GM23338 (cell line): ENCODE measurements at places on chromosomes 4 and X. TPM values are rescaled to one million over a fixed set of nuclear protein-coding genes. Genes with fewer than 3 reads are reported as not detected.

DNA sequence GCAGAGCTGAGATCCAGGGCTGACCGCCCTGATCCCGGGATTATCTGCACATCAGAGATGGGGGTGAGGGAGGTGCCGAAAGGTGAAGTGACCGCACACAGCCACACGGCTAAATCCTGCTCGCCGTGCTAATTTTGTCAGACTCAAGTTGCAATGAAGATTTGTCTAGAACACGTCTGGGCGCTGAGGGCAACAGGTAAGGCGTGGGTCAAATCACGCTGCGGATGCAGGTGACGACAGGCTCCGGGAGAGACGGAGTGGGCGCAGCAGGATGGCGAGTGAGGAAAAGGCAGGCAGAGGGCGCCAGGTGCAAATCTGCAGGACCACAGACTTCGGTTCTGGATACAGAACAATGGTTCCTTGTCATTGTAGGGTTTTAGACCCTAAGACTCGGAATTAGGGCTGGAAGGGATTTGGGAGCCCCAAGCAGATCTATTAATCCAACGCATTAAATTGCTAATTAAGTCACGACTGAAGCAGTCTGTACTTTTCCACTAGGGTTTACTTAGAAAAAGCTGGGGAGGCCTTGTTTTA is 1.9 kb upstream of the TBC1D14 start:
- peak; percentile 78 for DNase-seq

TMEM271 gene
- total RNA-seq, result 0.62 TPM in 1 of 2 replicates, not detected in the other

GRCh38 chr4:174189392-174190015 is 94.0 kb downstream of the FBXO8 start:
- no peak for DNase-seq

CT45A2 gene
- total RNA-seq, result not detected in 2 replicates

DNA sequence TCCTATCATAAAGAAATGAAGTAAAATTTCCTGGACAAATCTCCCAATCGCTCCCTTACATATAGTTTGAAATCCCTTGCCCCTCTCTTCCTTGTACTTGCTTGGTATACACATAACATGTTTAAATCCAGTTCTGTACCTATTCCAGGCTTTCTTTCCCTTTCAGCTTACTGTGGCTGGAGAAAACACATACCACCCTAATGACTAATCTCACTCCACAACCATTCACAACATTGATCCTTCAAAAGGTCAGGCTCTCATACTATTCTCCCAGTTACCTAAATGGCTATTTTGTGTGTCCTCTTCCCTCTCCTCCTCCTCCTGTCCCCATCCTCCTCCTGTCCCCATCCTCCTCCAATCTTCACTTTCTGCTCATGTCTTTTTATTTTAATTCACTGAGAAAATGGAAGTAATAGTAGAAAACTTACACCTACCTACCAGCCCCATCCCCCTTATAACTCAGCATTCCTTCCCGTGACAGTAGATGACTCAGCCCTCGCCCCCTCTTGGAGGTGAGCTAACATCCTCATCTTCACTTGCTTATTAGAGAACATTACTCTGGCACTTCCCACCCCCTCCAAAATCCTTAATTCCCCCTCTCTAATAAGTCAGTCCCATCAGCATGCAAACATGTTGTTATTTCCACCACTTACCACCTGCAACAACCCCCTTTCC is 77.5 kb downstream of the IL15 start:
- DNase-seq, result peak; percentile 32

GRCh38 chr4:156501962-156502361 is 469.6 kb downstream of the PDGFC start:
- DNase-seq, result no peak

GRCh38 chrX:40167233-40167849 is 69.6 kb upstream of the BCOR start:
- DNase-seq, result no peak

DNA sequence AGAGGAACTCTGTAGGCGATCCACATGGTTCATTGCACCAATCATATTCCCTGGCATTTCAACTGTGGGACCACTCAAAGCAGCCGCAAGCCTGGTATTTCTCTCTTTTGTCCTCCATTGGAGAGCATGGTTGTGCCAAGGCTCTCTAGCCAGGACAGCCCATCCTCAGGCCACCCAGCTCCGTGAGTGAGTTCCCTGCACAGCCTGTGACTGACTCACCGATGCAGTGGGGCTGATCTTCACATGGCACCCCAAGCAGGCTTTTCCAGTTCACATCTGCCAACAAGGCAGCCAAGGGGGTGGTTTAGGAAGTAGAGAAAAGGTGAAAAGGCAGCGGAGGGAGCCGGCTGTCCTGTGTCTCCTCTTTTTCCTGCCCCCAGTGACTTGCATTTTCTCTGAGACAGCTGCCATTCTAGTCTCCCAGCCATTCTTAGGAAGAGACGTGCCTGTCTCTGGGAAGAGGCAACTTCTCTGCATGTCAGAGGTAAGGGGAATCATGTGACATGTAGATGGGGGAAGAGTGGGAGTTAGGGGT is 69.2 kb downstream of the MID1IP1 start:
- peak; percentile 45 for DNase-seq

ADH6 gene
- total RNA-seq, result 0.47 TPM in 1 of 2 replicates, not detected in the other

DNA sequence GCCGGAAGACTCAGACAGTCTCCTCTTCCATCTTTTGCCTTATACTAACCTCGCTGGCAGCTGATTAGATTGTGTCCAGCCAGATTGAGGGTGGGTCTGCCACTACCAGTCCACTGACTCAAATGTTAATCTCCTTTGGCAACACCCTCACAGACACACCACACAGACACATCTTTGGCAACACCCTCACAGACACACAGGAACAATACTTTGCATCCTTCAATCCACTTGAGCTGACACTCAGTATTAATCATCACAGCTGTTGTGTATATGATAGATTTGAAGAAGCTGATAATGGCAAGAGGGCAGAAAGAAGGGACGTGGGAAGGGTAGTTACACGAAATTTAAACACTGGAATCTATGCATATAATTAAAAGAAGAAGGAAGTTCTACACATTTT is 139.5 kb downstream of the ANKRD50 start:
- no peak for DNase-seq

- DNase-seq, result no peak
Observed at GRCh38 chr4:18405054-18405453, 383.5 kb upstream of the LCORL start.

GRCh38 chr4:186021461-186022167 is 47.3 kb upstream of the TLR3 start:
- peak; percentile 90 for DNase-seq

DNA sequence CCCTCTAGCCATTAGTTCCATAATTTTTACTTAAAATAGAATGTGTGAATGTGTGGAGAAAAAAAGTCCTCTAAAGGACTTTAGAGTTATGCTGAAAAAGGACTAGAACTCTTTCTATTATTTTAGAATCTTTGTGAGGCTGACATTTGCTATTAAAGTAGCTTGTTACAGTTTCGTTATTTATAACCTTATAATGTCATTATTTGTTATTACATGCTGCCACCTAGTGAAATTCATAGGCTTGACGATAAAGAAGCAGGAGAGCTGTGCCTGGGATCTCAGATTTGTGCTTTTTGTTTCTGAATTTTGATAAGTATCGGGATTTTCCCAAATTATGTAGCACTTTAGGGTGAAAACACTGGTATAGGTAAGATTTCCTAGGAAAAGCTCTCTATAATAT is 38.5 kb upstream of the TAPT1 start:
- peak; percentile 65 for DNase-seq

CT83 gene
- not detected in 2 replicates for total RNA-seq

DNA sequence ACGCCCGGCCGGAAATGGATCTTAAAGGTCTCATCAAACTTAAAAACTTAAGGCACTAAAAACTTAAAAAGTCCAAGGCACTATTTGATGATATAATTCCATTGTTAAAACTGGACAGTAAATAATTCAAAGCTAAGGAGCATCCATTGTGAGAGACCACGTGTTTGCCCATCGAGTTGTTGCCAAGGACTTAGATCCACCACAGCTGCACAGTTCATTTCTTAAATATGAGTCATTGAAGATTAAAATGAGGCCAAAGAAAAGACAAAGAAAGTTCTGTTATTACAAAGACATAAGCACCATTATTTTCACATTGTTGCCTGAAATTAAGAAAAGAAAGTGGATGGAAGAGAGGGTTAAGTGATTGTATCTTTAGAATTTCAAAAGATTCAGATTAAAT is 411.5 kb upstream of the FTHL17 start:
- DNase-seq, result no peak

DNA sequence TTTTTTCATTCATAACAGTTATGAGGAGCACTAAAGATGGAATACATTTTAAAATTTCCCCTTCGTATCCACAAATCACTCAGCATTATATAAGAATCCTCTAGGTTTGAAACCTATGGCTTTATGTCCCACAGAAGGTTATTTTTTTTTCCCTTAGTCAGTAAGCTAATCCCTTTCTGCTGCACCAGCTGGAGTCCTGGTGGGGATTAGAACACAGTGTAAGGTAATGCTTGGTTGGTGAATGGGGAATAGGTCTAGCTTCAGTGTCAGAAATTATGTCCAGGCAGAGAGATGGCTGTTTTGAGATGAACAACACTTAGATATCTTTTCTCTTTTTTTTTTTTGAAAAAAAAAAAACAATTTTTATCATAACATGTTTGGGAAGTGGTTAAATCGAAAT is 116.6 kb downstream of the RASGEF1B start:
- no peak for DNase-seq

- DNase-seq, result no peak
Observed at GRCh38 chrX:133090236-133090809, 6.6 kb downstream of the USP26 start.

ETNPPL gene
- total RNA-seq, result 1.3 and 1.5 TPM in 2 replicates

- no peak for DNase-seq
Observed at GRCh38 chr4:70425306-70425705, 27.6 kb downstream of the OPRPN start.

- no peak for DNase-seq
Observed at GRCh38 chr4:188780686-188781085, 641.4 kb downstream of the TRIML1 start.

- DNase-seq, result no peak
Observed at GRCh38 chrX:38277802-38278201, 49.5 kb downstream of the RPGR start.

DNA sequence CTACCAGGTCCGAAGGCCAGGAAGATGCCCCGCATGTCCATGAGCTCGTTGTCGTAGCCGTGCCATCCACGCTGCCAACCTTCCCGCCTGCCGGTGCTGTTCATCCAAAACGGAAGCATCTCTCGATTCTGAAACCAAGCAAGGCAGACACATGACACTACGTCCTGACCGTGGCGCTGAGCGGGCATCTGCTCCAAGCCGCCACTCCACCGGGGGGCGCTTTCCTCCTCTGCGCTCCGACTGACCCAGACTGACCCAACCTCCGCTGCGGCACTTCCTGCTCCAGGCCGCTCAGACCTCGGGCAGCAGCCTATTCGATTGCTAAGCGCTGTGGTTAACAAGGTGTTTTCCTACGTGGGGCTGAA is 120.5 kb downstream of the ENPP6 start:
- DNase-seq, result peak; percentile 92

- DNase-seq, result no peak
Observed at GRCh38 chr4:81905971-81906370, 434.3 kb upstream of the RASGEF1B start.

DNA sequence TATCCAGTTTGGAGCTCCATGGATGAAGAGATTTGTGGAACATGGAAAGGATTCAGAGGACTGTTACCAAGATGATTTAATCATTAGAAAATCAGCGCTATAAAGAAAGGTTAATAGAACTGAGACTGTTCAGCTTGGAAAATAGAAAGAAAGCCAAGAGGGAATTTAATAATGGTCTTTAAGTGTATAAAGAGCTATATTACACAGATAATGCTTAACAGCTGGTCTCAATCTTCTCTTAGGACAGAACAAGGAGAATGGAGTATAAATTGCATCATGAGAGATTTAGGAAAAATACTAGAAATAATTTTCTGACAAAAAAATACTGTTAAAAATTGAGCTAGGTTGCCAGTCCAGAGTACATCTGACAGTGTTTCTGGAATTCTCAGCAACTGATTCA is 91.3 kb upstream of the MAGEC2 start:
- DNase-seq, result no peak

GRCh38 chrX:138923805-138924204 is 212.3 kb upstream of the FGF13 start:
- DNase-seq, result no peak

- DNase-seq, result peak; percentile 79
Observed at GRCh38 chr4:88672987-88673386, 24.6 kb downstream of the NAP1L5 start.

- DNase-seq, result no peak
Observed at GRCh38 chr4:158998624-158999023, 104.3 kb upstream of the RAPGEF2 start.

DNA sequence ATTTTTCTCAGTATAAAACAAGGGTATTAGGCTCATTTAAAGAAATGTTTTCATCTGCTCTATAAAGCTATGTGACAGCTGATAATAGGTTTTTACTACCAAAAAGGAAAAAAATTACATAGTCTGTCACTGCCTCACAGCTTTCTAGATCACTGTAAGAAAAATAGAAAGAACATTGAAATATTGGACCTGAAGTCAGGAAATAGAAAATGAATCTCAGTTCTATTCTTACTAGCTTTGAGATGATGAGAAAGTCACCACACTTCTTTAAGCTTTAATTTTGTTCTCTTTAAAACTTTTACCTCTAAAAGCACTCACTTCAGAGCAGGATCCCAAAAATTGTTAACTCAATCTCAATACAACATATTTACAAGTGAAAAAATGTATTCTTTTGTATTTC is 45.3 kb upstream of the CAMK2D start:
- DNase-seq, result no peak

DNA sequence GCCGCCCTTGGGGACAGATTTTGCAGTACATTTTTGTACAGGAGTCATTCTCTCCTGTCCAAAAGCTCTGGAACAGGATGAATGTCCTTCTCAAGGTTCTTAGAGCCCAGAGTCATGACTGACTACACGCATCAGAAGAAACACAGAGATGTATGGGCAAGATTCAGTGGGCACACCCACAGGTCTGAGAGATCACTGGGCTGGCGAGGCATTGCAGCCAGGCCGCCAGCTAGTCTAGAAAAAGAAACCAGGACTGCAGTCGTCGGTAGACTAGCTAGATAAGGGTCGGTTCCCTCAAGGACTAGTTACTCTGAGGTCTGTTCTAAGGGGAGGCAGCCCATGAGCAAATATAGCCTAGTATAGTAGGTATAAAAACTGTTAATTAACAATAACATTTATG is 19.8 kb downstream of the GBA3 start:
- DNase-seq, result no peak

GRCh38 chr4:56976837-56977320 is 527 bp downstream of the NOA1 start:
- DNase-seq, result peak; percentile 77

KCND1 gene
- total RNA-seq, result 5.3 and 5.6 TPM in 2 replicates
